Adrenal gland (tissue), 19 donors: ENCODE measurements at places on chromosomes 7 and 10. TPM values are rescaled to one million over a fixed set of nuclear protein-coding genes. Genes with fewer than 3 reads are reported as not detected.

Gene TAS2R41
- total RNA-seq: not detected

Gene TMEM196
- total RNA-seq: not detected

Gene ADCYAP1R1
- 14.3 TPM for total RNA-seq

- H3K36me3 ChIP-seq: no peaks in the 10 kb centered on the region
- no peak overlapping the region for H3K27ac ChIP-seq
- no peak for DNase-seq
- H3K4me3 ChIP-seq: no peak overlapping the region
- H3K27me3 ChIP-seq: no peaks in the 10 kb centered on the region
These were observed 242.3 kb downstream of the DYNC1I1 start for GRCh38 chr7:96014617-96015016.

GRCh38 chr7:33191340-33191739, 62.0 kb downstream of the BBS9 start:
- no peak for DNase-seq
- no peaks in the 10 kb centered on the region for H3K27me3 ChIP-seq
- no peaks in the 10 kb centered on the region for H3K36me3 ChIP-seq
- no peaks in the 10 kb centered on the region for H3K4me1 ChIP-seq
- H3K27ac ChIP-seq: no peak overlapping the region
- no peak overlapping the region for H3K4me3 ChIP-seq

GRCh38 chr7:156841497-156841896, 51.5 kb downstream of the LMBR1 start:
- H3K27ac ChIP-seq: no peak overlapping the region
- no peaks in the 10 kb centered on the region for H3K27me3 ChIP-seq
- H3K4me3 ChIP-seq: no peak overlapping the region

DNA sequence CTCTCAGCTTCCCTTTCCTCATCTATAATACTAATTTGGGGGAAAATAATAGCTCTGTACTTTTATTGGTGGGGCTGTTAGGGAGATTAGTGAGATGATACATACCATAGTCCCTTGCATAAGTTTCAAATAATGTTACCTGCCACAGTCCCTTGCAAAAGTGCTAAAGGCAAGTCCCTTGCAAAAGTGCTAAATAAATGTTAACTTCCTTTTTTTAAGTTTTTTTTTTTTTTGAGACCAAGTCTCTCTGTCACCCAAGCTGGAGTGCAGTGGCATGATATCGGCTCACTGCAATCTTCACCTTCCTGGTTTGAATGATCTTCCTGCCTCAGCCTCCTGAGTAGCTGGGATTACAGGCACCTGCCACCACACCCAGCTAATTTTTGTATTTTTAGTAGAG, 43.4 kb upstream of the SRGN start:
- no peak overlapping the region for H3K27ac ChIP-seq
- no peak overlapping the region for H3K4me3 ChIP-seq
- no peaks in the 10 kb centered on the region for H3K27me3 ChIP-seq
- H3K4me1 ChIP-seq: no peaks in the 10 kb centered on the region
- DNase-seq: no peak
- H3K36me3 ChIP-seq: no peaks in the 10 kb centered on the region

DNA sequence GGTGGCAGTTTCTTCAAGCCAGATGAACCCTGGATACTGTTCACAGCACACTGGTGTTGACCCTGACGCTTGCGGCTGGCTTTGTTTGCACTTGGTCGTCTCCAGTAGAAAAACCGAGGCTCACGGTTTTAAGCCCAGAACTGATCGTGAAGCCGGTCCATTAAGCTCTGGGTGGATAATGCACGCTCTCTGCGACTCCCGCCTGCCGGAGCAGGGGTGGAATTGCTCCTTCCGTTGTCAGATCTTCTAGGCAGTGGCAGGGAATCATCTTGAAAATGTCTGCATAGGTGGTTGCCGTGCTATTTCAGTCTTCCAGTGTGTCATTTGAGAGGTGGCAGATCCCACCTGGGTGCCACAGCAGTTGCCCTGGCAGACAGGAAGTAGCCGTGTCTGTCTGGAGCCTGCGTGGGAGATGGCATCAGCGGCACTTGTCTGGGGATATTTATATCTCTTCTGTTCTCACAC, 35.9 kb upstream of the AP5Z1 start:
- no peak overlapping the region for H3K4me3 ChIP-seq
- H3K27me3 ChIP-seq: no peaks in the 10 kb centered on the region
- no peaks in the 10 kb centered on the region for H3K36me3 ChIP-seq
- H3K27ac ChIP-seq: peak overlapping the region; percentile 79
